ENCODE measurements at places on chromosomes 1 and 21.

- DNase-seq: peak; percentile 5
These were observed 34.3 kb downstream of the SLC35D1 start for GRCh38 chr1:67019600-67020136.

- DNase-seq: peak; percentile 50
These were observed 13.9 kb upstream of the IL6R start for GRCh38 chr1:154391086-154391770.

DNA sequence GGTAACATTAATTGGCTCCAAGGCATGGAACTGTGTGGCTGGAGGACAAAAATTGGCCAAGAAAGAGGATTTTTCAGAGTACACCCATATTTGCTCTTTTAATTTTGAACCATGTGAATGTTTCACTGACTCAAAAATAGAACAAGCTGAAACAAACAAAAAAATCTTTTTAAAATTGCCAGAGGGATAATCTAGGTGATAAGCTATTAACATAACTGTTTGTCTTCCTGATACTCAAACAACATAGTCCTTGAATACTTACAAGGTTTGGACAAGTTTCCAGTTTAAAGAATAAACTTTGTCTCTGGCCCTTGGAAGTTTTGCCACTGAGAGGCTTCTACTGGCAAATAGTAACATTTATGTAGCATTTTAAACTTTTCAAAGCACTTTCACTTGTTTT is 30.0 kb upstream of the PIGC start:
- no peak for DNase-seq

GRCh38 chr1:84960371-84960770 is 36.5 kb downstream of the MCOLN2 start:
- no peak for DNase-seq

GRCh38 chr1:239276051-239276450 is 110.3 kb upstream of the CHRM3 start:
- no peak for DNase-seq

Measured in suppressor macrophage treated with lipopolysaccharide for 1 hour (primary cell).